ENCODE measurements at places on chromosomes 1 and 21. TPM values are rescaled to one million over a fixed set of nuclear protein-coding genes. Genes with fewer than 3 reads are reported as not detected.

DNA sequence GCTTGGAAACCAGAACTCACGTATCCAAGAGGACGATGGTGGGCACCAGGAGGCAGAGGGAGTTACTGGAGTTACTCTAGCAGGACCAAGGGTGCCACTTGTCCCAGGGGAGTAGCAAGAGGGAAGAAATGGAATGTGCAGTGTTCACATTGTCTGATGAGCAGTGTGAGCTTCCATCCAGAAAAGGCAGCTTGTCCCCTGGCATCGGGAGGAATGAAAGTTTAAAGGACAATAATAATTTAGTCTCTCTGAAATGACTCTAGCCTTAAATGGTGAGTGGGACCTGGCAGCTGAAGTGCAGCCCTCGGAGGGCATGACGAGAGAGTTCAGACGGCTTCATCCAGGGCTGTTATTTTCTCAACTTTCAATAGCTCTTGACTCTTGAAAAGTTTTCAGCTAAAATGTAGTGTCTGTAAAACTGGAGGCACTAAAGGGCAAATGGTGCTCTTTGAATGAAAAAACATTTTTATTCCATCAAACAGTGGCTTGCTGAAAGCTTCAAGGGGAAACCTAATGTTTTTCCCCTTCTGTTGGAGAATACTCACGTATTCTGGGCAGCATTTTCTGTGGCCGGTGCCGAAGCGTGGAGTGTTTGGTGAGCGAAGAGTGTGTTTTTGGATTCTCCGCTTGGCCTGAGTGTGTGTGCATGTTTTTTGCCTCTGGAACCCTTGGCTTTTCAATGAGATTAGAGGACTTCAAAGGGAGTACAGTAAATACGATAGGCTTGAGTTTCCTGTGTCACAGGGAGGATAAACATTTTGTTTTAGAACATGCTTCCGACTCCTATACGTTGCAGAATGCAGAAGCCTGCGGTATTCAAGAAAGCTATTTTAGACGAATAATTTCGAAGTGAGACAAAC is 157.3 kb downstream of the GALNT2 start:
- no peak for DNase-seq

SPATA21 gene
- not detected for total RNA-seq

DNA sequence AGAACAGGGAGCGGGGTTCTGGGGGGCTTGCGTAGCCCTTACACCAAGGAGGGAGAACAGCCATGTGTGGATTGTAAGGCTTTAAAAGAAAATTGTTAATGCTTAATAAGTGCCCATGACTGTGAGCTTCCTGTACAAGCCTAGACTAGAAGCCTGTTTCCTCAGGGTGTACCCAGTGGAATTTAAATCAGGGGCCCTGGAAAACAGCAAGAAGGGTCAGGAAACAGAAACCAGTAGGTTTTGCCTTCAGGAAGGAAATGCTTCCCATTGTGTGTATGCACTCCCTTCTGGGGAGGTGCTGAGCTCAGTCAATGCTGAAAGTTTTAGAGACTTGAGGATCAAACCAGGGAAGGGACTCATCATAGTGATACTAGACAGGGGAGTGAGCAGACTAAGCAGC is 12.7 kb downstream of the UTP11 start:
- no peak for DNase-seq

LENEP gene
- not detected for total RNA-seq

All from mucosa of gallbladder (tissue), 1 donor.